ENCODE measurements at places on chromosomes 7 and 10. TPM values are rescaled to one million over a fixed set of nuclear protein-coding genes. Genes with fewer than 3 reads are reported as not detected.

CLCN1 gene
- 0.13 TPM for total RNA-seq

PPP1R17 gene
- not detected for total RNA-seq

- H3K36me3 ChIP-seq: no peaks in the 10 kb centered on the region
- DNase-seq: no peak
- H3K27ac ChIP-seq: no peak overlapping the region
- H3K4me3 ChIP-seq: no peak overlapping the region
- H3K4me1 ChIP-seq: peaks cover 4% of the 10 kb centered on the region
Measured at GRCh38 chr10:11353006-11353896, 258.2 kb downstream of the USP6NL start.

- no peaks in the 10 kb centered on the region for H3K4me1 ChIP-seq
- H3K36me3 ChIP-seq: no peaks in the 10 kb centered on the region
- no peaks in the 10 kb centered on the region for H3K27me3 ChIP-seq
- H3K4me3 ChIP-seq: no peak overlapping the region
- no peak overlapping the region for H3K27ac ChIP-seq
- DNase-seq: no peak
Measured at GRCh38 chr10:126351021-126351420, 37.3 kb downstream of the ADAM12 start.

- no peaks in the 10 kb centered on the region for H3K36me3 ChIP-seq
- no peak overlapping the region for H3K4me3 ChIP-seq
- no peak for DNase-seq
- peaks cover 28% of the 10 kb centered on the region for H3K27me3 ChIP-seq
- no peak overlapping the region for H3K27ac ChIP-seq
Measured at GRCh38 chr10:89450901-89451300, 36.5 kb downstream of the IFIT5 start.

DNA sequence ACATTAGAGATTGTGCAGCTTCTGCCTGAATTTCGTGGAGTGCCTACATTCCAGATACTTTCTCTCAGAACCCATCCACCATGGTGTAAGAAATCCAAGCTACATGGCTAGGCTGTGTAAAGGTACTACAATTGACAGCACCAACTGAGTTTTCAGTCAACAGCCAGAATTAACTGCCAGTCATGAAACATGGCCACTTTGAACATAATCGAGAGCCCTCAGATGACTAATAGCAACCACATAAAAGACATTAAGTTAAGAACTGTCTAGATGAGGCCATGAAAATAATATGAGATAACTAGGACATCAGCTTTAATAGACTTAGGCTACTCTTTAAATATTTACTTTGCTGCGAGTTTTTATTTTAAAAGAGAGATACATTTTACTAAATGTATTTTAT is 1106.8 kb upstream of the LRRTM3 start:
- DNase-seq: no peak
- no peaks in the 10 kb centered on the region for H3K36me3 ChIP-seq
- H3K4me1 ChIP-seq: no peaks in the 10 kb centered on the region
- H3K27me3 ChIP-seq: no peaks in the 10 kb centered on the region

GRCh38 chr10:20795391-20795790 is 101.7 kb downstream of the NEBL start:
- no peak overlapping the region for H3K4me3 ChIP-seq
- no peaks in the 10 kb centered on the region for H3K27me3 ChIP-seq
- no peaks in the 10 kb centered on the region for H3K36me3 ChIP-seq

DNA sequence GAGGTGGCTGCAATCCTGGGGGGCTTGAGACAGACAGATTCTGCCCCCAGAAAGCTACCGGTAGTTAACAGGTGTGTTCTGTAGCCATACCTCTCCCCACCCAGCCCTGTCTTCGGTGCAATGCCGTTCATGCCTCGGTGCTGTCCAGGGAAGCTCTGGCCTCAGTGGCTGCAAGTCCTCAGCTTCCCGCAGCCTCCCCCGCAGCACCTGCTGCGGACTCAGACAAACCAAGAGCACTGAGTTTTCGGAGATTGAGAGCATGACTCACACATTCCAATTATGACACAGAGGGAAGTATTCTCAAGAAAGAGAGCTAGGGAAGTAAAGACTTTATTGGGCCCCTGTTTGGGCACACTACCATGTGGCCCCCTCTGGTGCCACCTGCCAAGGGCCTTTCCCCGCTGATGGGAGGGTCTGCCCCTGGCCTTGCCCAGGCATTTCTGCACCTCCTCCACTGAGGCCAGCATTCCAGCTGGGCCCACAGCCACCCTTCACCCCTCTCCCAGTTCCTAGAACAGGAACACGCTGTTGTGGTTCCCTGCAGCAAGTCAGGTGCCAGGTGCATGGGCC is 30.2 kb upstream of the EZH2 start:
- H3K36me3 ChIP-seq: peaks cover 5% of the 10 kb centered on the region
- H3K4me3 ChIP-seq: no peak overlapping the region
- no peaks in the 10 kb centered on the region for H3K27me3 ChIP-seq
- H3K4me1 ChIP-seq: peaks cover 55% of the 10 kb centered on the region

GRCh38 chr7:101488826-101489572 is 126.3 kb downstream of the COL26A1 start:
- H3K4me1 ChIP-seq: no peaks in the 10 kb centered on the region
- no peak for DNase-seq
- peaks cover 9% of the 10 kb centered on the region for H3K27me3 ChIP-seq
- H3K4me3 ChIP-seq: no peak overlapping the region

- H3K27ac ChIP-seq: peak overlapping the region; percentile 86
- H3K4me1 ChIP-seq: peaks cover 37% of the 10 kb centered on the region
- DNase-seq: peak; percentile 34
- H3K27me3 ChIP-seq: peaks cover 16% of the 10 kb centered on the region
Measured at GRCh38 chr10:93495654-93496321, 624 bp upstream of the CEP55 start.

DNA sequence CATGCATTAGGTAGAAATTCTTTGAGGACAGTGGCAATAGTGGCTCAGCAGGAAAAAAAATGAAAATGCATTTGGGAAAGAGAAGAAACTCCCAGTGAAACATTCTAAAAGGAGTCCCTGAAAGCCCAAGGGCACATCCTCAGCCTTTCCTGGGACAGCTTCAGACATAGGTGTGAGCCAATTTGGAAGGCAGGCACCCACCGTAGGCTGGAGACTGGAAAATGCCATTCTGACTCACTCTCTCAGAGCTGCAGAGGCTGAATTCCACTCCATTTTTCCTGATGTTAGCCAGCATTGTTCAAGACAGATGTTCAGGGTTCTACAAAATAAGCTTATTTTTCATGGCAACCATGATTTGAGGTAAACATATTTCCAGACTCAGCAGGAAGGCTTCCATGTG is 379.0 kb upstream of the FZD8 start:
- H3K27ac ChIP-seq: no peak overlapping the region
- H3K4me3 ChIP-seq: no peak overlapping the region
- DNase-seq: no peak
- no peaks in the 10 kb centered on the region for H3K27me3 ChIP-seq
- no peaks in the 10 kb centered on the region for H3K4me1 ChIP-seq

GRCh38 chr7:43697690-43698089 is 31.6 kb downstream of the COA1 start:
- peaks cover 47% of the 10 kb centered on the region for H3K4me1 ChIP-seq
- no peak overlapping the region for H3K4me3 ChIP-seq
